Glomerular endothelial cell (primary cell): ENCODE measurements at places on chromosomes 16 and 17. TPM values are rescaled to one million over a fixed set of nuclear protein-coding genes. Genes with fewer than 3 reads are reported as not detected.

DNA sequence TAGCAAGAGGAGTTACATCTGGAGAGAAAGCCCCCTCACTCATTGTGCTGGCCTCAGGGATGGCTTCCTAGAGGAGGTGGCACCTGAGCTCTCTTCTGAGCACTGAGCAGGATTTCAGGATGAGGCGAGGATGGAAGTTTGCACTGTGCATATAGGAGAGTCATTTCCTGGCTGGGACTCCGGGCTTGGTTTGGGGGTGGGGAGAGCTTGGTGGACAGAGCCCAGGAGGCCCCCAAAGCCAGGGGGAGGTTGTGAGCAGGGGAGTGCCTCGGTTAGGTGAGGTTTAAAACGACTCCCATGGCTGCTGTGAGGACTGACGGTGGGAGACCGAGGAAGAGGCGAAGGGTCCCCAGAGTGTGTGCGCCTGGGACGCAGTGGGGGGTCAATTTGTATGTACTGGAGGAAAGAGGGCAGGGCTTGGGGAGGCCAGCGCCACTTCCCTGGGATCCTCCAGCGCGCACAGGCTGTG is 1.2 kb downstream of the CAMKK1 start:
- no peak for DNase-seq

- DNase-seq, result peak; percentile 84
These were observed 20.6 kb downstream of the CYB561 start for GRCh38 chr17:63425483-63425882.

GRCh38 chr17:65533852-65534457 is 27.5 kb downstream of the AXIN2 start:
- DNase-seq, result no peak

KRT12 gene
- not detected in 2 replicates for total RNA-seq

GRCh38 chr17:64117981-64118979 is 11.7 kb downstream of the ERN1 start:
- DNase-seq, result no peak

JPH3 gene
- total RNA-seq, result 0.23 and 1.0 TPM in 2 replicates

FBXO39 gene
- total RNA-seq, result 0.29 and 0.58 TPM in 2 replicates

GNAO1 gene
- total RNA-seq, result not detected in 2 replicates

- DNase-seq, result no peak
These were observed 6.2 kb downstream of the CHAD start for GRCh38 chr17:50462446-50462845.

DNA sequence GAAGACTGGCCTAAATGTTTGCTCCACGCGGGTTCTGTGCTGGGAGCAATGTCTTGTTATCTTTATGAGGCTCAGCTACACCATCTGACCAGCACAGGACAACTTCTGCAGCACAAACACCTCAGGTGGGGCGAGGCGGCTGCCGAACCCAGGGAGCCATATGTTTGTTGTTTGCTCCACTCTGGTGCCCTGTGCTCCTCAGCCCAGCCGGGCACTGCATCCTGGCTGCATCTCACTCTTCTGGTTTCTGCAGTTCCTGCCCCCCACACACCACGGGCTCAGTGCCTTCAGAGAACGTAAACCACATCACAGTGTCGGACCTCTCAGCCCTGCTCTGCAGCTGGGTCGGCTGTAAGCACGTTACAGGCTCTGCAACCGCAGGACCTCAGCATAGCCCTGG is 32.4 kb downstream of the MXRA7 start:
- DNase-seq, result no peak
